GM12878 (cell line): ENCODE measurements at places on chromosomes 13 and 19. TPM values are rescaled to one million over a fixed set of nuclear protein-coding genes. Genes with fewer than 3 reads are reported as not detected.
A peak's percentile ranks its signal among the peaks of the same experiment; 100 is the strongest.

The TPTE2 gene
- 1.3 and 1.5 TPM in 2 replicates for polyA plus RNA-seq

The SIGLEC10 gene
- polyA plus RNA-seq = 6.5 and 7.5 TPM in 2 replicates

The RASIP1 gene
- not detected in 2 replicates for polyA plus RNA-seq

The TEX29 gene
- polyA plus RNA-seq = not detected in 2 replicates

The FFAR1 gene
- 0.09 TPM in 1 of 2 replicates, not detected in the other for polyA plus RNA-seq

The N4BP2L1 gene
- 16.9 and 17.0 TPM in 2 replicates for polyA plus RNA-seq

The FAM187B gene
- polyA plus RNA-seq = not detected in 2 replicates

GRCh38 chr19:34134190-34135053 is 37.9 kb upstream of the LSM14A start:
- DNase-seq = peak; percentile 56

DNA sequence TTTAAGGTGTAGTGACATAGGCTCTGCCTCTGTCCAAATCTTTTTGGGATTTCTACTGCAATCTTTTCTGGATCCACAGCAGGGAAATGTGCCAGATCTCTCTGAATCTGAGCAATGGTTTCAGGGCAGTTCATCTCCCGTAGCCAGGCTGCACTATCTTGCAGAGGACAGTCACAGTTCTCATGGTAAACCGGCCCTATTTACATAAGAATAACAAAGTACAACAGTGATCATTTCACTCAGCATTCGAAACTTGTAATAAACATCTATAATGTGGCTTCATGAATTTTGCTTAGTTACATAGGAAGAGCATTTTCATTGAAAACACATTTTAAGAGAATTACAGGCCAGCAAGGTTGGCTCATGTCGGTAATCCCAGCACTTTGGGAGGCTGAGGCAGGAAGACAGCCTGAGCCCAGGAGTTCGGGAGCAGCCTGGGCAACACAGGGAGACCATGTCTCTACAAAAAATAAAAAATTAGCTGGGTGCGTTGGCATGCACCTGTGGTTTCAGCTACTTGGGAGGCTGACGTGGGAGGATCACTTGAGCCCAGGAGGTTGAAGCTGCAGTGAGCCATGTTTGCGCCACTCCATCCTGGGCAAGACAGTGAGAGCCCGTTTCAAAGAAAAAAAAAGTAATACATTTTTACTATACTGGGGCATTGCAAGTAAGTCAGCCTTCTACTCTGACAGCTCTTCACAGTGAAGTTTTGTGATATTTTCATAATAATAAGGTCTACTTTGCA is 5.0 kb downstream of the POGLUT2 start:
- no peak for DNase-seq

DNA sequence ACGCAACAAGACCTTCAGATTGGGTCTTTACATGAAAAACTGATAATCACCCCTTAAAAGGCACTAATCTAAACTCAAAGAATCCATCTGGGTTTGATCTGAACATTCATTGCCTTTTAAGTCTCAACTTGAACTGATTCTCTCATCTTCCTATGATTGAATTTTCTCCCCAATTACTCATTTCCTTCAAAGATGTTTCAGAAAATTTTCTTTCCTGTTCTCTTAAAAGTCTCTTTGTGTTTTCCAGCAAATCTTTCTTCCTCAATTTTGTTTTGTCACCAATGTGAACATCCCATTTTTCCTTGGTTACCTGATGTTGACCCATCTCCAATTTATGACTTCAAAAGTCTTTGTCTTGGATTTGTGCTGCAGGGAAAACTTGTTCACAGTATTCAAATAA is 234.3 kb downstream of the DACH1 start:
- DNase-seq = no peak

- no peak for DNase-seq
Measured at GRCh38 chr13:65342541-65343337, 1887.4 kb downstream of the PCDH9 start.

DNA sequence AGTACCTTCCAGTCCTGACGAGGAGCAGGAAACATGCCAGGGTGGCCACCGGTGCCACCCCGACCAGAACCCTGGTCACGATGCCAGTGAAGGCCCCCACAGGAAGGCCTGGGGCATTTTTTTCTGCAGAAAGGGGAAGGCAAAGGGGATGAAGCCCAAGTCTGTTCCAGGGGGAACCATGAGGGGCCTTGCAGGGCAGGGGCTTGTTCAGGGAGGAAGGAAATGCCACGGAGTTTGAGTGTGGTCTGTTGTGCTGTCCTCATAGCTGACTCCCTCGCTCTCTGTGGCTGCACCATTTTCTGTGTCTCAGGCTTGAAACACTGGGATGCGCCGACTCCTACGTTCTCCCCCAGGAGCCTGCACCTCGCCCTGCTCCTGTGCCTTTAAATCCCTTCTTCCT is 27.5 kb upstream of the CEACAM1 start:
- DNase-seq = no peak

DNA sequence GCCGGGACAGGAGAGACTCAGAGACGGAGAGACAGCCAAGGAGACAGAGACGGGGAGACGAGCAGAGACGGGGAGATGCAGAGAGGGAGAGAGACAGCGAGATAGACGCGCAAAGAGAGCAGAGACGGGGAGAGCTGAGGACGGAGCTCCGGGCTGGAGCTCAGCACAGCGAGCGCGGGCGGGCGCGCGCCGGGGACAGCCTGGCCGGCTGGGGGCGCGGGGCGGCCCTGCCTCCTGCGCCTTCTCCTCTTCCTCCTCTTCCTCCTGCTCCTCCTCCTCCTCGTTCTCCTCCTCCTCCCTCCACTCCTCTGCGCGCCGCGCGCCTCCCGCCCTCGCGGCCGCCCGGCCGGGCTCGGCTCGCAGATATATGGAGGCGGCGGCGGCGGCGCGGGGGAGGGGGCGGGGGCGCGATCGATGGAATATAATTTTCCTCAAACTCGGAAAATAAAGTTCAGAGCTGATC is at the start of gene ERFL:
Gene ERFL (minus strand): TSS at position 229 of the 463 bp plus-strand sequence. CDS start 15,530 bp downstream, outside the sequence.
- no peak for DNase-seq

DNA sequence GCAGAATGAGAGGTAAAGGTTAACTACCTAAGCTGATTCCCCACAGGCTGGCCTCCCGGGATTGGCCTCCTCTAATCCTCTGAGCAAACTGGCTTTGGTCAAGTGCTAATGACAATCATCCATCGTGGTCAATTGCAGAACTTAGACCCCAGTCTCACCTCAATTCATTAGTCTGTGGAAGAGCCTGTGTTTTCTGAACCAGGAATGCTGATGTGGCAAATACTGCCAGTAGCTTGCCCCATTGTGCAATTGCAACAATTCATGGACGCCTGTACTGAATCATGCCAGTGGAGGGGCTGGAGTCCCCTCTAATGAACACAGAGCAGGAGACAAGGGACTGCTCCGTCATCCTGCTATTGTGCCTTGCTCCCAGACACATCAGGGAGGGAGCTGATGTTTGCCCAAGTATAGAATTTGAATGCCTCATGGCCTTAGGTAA is 1256.5 kb downstream of the EFNB2 start:
- no peak for DNase-seq

GRCh38 chr19:3607303-3608078 is 816 bp upstream of the TBXA2R start:
- no peak for DNase-seq

GRCh38 chr19:7888826-7889217 is 512 bp downstream of the LRRC8E start:
- no peak for DNase-seq

DNA sequence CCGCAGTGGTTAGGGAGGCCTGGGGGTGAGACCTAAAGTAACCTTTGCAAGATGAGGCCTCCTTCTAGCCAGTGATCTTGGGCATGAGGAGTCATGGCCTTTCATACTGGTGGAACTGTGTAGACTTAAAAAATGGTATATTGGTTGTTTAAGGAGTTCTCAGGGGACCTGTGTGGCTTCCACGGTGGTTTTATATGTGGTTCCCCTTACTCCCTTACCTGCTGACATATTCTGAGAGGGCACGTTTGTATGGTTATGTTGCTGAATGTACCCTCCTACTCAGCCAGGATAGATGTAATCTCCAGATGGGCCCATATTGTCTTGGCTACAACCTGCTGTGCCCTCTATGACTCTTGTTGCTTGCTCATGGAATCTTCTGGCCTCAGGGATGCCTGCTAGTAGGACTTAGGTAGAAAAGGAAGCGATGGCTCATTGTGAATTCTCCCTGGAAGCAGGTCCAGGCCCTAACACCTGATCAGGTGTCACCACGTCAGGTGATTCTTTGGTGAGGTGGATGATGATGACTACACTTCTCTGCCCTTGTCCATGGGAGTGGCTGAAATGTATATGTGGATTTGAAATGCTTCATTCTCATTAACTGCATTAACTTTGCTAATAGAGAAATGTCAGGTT is 1.8 kb downstream of the ZNF460 start:
- DNase-seq = peak; percentile 57

- DNase-seq = no peak
Measured at GRCh38 chr19:1383017-1383311, 743 bp upstream of the NDUFS7 start.

DNA sequence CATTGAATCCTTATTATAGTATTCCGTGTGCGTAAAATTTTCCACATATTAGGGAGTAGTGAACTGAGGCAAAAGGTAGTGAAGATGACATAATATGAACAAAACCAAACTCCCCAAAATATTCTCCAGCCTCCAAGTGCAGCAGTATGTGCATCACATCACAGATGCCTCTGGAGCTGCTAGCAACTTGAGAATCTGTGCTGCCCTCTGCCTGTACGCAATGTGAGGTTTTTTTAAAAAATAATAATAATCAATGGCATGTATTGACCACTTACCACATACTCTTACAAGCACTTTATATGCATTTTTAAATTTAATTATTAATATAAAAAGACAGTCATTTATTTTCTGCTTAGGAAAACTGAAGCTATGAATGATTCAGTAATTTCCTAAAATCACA is 583.0 kb upstream of the SPRY2 start:
- no peak for DNase-seq

- no peak for DNase-seq
Measured at GRCh38 chr19:54209811-54210494, 9.3 kb downstream of the RPS9 start.
